ENCODE measurements at places on chromosomes 7 and 10.
A peak's percentile ranks its signal among the peaks of the same experiment; 100 is the strongest.

- DNase-seq = peak; percentile 45
Observed at GRCh38 chr7:98240961-98241673, 10.9 kb downstream of the TECPR1 start.

DNA sequence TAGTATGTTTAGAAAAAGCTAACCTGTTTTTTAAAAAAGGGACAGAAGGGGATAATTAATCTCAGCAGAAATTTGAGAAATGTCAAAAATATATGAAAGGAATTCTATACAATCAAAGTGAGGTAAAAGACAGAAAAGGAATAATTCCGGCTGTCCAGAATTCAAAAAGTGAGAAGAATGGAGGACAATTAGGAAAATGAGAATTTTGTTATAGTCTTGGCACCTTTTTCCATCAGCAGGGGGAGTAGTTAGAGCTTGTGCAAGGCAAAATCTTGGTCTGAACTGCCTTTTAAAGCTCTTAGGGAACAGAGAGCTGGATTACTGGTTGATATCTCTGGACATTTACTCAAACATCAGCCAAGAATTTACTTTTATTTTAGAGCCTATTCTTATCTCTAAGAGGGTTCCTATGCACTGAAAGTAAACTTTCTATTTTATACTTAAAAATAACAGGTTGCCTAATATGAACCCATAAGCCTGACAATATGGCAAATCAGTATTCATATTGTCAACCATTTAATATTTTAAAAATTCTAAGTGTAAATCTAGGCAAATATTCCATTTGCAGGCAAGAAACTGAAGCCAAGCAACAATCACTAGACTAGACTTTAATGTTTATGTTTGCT lies 185.6 kb downstream of the ANK3 start:
- DNase-seq = peak; percentile 40

DNA sequence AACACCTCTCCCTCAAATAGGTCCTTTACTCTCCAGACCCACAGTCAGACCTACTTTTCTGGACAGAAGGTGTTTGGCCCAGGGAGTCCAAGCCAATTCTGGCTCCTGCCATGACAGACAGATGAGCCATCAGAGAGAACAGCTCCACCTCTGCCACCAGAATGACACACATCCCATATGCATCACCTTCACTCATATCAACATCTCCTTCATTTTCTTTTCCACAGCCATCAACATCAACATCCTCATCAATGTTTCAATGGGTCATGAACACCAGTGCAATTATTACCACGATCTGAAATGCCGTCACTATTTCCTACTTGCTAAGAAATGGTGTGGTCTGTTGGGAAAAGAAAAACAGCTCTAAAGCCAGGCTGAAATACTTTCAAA lies 67.9 kb downstream of the CCDC71L start:
- DNase-seq = no peak

GRCh38 chr10:20380401-20380800 lies 516.7 kb downstream of the NEBL start:
- DNase-seq = no peak

- peak; percentile 8 for DNase-seq
Observed at GRCh38 chr10:132615341-132616169, 78.0 kb downstream of the INPP5A start.

GRCh38 chr7:92330835-92331438 lies 85.2 kb downstream of the ANKIB1 start:
- no peak for DNase-seq

DNA sequence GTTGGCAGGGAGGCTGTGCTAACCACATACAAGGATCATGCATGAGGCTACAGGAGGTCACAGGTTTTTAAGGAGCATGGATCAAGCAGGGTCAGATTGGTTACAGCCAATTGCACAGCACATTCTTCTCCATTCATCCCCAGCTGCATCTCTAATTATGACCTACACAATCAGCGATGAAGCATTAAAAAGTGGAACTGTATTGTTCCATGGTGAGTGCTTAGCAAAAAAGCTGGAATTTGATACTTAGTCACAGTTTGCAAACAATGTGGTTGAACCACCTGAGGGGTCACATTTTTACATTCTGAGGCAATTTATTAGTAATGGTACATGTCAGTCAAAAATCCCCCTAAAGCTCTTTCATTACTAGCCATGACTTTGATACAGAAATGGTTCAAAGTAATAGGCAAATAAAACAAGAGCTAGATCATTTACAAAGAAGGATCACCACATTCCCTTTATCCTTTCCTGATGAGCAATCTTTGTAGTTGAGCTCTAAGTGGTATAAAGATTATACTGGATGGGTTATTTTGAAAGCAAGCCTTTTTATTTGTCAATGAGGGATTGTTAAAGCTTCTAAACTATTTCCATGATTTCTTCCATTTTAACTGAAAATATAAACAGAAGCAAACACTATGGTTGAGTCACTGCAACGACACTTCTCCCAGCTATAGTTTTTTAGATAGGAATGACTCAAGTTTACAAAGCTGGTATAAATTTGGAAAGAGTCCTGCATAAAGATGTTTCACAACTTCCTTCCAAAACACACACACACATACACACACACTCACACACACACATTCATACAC lies 217.8 kb upstream of the SEMA3A start:
- DNase-seq = no peak

- DNase-seq = no peak
Observed at GRCh38 chr7:106606120-106606519, 54.8 kb downstream of the CCDC71L start.

GRCh38 chr7:42207420-42207819 lies 29.6 kb downstream of the GLI3 start:
- no peak for DNase-seq

GRCh38 chr10:131399981-131400380 lies 88.5 kb upstream of the TCERG1L start:
- no peak for DNase-seq

GRCh38 chr10:35643151-35644049 lies 1.3 kb upstream of the FZD8 start:
- DNase-seq = peak; percentile 68

DNA sequence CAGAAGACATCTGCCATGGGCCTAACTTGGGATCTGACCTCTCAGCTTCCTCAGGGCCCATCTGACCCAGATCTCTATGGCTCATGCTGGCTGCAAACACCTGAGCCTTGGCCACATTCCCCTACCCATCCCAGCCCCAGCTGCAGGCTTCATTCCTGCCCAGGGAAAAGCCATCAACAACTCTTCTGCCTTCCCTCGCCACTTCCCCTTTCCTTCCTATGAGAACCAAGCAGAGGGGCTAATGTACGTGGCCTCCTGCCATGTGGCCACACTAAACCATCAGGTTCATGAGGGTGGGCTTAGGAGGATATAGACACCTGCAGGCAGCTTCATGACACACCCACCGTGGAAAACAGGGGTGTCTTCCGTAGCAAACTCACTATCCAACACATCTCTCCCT lies 312.2 kb downstream of the GALNT17 start:
- no peak for DNase-seq

DNA sequence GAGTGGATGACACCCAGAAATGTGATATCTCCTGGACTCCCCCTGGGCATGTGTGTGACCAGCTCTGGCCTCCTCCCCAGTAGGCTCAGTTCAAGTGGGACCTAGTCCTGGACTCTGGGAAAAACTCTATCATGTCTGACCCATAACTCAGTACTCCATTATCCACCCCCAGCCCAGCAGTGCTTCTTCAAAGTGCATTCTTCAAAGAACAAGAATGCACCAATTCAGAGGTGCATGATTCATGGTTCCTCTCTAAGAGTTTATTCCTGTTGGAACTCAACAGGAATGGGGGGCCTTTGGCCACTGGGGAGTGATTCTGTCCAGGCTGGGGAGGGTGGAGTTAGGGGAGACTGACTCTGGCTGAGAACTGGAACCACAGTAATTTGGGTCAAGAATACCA lies 173.6 kb upstream of the CXCL12 start:
- no peak for DNase-seq

- DNase-seq = no peak
Observed at GRCh38 chr7:100169147-100169850, 882 bp upstream of the GAL3ST4 start.

DNA sequence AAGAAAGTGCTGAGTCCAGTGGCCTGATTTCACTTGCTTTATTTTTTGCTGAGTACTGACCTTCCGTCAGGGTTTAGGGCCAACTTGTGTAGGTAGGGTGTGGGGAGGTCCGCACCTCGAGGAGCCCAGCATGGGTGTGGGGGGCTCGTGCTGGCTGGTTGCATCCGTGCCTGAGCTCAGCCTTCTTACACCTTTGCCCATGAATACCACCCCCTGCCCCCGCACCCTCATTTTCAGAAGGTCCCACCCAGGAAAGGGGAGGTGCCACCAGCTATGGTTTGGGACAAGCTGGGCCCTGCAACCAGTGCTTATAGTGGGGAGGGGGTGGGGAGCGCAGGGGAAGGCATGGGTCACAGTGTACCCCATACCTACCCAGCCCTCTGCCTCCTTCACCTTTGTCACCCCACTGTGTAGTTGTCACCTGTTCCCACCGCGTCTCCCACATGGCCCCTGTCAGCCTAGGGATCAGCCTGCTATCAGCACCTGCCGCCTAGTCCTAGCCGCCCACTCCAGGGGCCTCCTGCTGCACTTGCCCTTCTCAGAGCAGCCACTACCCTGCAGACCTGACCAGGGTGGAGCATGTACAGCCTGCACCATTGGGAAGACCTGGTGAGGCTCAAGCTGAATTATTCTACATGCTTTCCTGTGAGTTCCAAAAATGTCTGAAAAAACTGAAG lies 146.2 kb upstream of the RET start:
- DNase-seq = no peak

DNA sequence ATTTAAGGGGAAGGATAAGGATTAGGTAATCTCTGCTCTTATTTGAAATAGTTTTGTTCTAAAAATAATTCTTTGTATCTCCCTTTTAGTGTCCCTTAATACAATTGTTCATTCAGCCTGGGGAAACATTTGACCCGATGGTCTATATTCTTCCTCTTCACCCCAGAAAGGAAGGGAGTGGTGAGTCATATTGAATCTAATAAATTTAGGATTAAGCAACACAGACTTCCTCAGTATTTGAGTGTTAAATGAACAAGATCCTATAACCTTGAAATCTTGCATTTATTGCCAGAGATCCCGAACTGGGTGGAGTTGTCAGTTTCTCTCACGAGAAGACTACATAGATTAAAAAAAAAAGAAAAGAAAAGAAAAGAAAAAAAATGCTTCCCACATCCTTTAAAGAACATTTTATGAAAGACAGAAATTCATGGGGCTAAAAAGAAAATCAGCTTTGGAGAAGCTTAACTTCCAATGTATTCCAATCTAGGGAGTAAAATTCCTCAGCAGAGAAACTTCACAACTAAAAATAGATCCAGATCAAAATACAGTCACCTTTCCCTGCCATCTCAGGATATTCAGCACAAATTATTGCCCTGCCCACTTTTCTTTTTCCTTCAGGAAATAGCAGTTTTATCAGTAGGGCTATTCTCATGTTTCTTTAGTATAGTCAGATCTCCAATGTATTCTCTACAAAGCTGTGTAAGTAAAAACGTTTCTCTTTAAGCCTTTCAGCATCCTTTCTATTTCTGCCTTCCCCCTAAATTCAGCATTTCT lies 82.2 kb downstream of the SEMA3D start:
- DNase-seq = no peak

- DNase-seq = peak; percentile 49
Observed at GRCh38 chr10:107914450-107915214, 750.1 kb upstream of the SORCS1 start.

DNA sequence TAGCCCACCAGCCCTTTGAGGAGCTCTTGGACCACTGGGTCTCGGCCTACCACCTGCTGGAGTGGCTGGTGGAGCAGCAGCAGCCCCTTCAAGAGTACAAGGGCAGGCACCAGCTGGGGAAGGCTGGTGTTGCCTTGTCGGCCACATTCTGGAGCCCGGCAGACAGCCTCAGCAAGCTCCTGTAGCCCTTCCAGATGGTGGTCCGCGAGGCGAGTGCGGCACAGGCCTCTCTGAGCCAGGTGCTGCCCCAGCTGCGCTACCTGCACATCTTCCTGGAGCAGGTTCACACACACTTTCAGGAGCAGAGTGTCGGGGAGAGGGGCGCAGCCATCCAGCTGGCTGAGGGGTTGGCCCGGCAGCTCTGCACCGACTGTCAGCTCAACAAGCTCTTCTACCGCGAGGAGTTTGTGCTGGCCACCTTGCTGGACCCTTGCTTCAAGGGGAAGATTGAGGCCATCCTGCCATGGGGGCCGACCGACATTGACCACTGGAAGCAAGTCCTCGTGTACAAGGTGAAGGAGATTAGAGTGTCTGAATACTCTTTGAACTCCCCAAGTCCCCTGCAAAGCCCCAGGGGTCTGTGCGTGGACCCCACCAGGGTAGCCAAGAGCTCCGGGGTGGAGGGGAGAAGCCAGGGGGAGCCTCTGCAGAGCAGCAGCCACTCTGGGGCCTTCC lies 7.0 kb upstream of the ACTR3C start:
- no peak for DNase-seq

GRCh38 chr7:73717991-73718405 lies 1.5 kb downstream of the STX1A start:
- no peak for DNase-seq

DNA sequence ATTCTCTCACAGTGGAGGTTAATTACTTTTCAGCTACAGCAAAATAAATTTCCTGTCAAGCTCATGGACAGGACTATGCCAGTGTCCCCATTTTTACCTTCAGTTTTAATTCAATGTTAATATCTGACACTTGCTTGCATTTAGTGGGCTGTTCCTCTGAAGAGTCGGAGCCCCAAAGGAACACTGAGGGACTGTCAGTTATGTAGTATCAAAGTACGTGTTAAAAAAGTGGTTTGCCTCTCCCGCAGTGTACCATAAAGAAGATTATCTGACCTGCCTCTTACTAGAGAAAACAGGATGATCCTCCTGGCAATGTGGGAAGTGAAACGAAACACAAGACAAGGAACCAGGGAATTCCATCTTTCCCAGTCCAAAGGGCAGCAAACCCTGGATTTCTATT lies 1010.9 kb upstream of the PHF14 start:
- DNase-seq = no peak

DNA sequence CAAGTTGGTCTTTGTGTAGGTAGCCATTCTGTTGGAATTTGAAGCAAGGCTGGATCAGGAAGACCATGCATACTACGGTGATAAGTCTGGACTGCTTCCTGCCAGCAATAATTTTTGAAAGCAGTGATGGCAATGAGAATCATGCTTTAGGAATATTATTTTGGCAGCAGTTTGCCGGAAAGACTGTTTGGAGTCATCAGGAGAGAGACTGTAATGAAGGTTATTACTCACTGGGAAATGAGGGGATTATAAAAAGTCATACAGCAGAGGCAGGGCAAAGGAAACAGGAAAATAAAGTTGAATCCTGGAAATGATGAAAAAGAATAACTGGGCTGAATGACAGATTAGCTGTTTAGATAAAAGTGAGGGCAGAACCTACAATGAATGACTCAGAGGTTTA lies 1136.8 kb upstream of the AUTS2 start:
- DNase-seq = no peak

GRCh38 chr7:5774790-5775189 lies 6.7 kb downstream of the RNF216 start:
- DNase-seq = no peak

- no peak for DNase-seq
Observed at GRCh38 chr10:119524720-119525070, 17.8 kb downstream of the RGS10 start.

DNA sequence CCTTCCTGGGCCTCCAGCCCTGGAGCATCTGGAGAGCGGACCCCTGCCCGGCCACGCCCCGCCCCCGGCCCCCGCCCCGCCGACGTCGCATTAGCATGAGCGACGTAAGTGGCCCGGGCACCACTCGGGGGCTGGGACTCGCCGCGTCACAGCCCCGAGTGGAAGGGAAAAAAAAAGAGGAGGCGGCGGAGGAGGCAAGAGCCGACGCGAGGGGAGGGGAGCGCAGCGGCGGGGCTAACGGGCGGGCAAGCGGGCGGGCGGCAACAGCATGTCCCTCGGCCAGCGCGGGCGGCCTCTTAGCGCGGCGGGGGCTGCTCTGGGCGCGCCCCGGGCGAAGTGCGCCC lies at the start of gene SLC18A3:
Gene SLC18A3 (plus strand): TSS at position 197 of the 344 bp plus-strand sequence. CDS start 431 bp downstream, outside the sequence.
- DNase-seq = no peak

- DNase-seq = no peak
Observed at GRCh38 chr10:132283604-132284382, 24.0 kb downstream of the STK32C start.
